CD4-positive, alpha-beta T cell treated with Interferon gamma for 1 hour (primary cell): ENCODE measurements at places on chromosomes 11 and 22.

- DNase-seq = no peak
Observed at GRCh38 chr11:70761094-70761907, 363.0 kb downstream of the CTTN start.

DNA sequence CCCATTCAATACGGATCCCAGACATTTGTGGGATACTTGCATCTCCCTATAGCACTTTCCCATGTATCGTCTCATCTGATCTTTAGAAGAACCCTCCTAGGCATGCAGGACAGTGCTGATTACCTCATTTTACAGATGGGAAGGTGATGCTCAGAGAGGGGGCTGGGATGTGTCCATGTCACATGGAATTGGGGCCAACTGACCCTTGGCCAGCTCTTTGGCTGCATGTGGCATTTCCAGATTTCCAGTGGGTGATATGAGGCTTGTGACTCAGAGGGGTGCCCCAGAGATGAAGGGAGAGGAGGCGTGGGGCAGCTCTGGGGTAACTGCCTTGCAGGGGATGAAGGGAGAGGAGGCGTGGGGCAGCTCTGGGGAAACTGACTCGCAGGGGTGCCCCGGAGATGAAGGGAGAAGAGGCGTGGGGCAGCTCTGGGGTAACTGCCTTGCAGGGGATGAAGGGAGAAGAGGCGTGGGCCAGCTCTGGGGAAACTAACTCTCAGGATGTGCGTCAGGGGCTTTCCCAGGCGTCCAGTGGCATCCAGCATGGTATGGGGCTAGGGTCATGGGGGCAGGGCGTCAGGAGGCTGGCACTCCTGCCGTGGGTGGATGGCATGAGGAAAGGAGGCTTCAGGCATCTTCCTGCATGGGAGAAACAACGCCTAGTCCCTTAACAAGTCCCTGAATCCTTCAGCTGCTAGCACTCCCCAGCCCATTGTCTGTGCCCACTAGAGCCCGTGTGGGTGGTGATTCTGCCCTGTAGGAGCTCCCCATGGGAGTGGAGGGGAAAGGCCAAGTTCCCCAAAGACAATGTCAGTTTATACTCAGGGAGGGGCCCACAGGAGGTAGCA lies 11.9 kb upstream of the CERK start:
- DNase-seq = no peak

DNA sequence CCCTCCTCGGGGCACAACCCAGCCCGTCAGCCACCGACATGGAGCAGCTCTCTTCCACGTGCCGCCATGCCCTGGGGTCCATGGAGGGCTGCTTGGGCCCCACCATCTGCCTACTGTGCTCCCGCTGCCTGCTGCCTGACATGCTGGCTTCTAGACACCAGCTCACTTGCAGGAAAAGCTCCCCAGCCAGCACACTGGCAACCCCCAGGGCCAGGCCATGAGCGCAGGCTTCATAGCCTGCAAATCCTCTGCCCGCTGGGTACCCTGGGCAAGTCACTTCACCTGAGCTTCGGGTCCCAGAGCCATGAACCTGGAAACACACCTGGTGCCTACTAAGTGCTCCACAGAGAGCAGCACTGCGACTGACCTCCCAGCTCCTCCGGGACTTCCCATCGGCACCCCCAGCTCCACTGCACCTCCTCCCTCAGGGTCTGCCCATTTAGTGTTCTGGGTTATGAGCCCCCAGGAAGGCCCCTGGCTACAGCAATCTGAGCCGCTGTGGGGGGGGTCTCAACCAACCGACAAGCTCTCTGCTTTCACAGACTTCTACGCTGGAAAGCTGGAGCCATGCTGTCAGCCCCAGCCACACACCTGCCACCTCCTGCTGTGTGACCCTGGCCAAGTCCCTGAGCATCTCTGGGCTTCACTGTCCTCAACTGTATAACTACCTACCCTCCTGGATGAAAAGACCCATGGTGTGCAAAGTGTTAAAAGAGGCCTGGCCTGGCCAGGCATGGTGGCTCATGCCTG lies 139.2 kb downstream of the CRYBB2 start:
- no peak for DNase-seq

DNA sequence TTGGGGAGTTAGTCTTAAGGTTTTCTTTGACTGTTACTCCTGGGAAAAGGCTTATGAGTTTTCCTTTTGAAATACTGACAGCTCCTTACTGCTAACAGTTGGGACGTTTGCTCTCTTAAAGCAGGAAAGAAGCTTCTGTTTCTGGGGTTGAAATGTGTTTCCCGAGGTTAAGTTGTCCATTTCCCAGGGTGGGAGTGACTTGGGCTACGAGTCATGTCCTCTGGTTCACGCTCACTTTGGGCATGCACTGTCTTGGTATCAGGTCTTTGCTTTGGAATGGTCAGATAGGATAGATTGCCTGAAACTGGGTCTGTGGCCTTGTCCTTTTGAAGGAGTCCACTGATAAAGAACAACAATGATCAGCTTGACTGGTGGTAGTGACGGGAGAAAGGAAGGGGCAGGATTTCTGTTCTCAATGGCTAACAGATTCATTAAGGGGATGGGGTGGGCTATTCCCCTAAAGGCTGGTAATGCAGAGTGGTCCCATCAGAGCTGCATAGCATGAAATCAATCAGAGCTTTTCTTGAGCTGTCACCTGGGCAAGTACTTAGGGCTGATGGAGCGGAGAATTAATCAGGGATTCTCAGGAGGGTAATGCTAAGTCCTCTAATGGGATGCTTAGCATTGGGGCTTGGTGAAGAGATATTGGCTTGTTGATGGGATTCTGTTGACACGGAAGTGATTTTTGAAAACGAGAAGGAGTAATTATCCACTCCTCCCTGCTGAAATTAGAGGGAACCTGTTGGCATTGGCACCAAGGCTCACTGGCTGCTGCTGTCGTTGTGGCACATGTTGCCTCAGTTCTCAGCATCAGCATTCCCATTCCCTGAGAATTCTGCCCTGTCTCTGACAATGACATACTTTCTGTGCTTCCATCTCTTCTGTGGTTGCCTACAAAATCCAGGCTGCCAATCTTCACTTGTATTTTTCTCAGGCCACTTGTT lies 81.6 kb downstream of the TEAD1 start:
- DNase-seq = no peak

GRCh38 chr11:34425867-34426266 lies 12.9 kb upstream of the CAT start:
- DNase-seq = no peak

DNA sequence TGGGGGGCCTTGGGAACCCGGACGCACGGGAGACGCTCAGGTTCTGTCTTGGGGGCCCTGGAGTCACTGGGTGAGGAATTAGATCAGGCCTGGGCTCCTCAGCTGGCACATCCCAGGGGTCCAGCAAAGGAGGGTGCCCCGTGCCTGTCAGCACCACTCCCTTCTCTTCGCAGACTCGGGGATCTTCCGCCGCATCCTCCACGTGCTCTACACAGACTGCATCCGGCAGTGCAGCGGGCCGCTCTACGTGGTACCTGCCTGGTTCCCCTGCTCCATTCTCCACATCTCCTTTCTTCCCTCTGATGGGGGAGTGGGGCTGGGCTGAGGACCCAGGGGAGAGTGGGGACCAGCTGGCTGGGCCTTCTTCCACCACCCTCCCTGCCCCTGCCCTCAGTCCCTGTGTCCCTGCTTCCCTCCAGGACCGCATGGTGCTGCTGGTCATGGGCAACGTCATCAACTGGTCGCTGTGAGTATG lies 6.7 kb upstream of the TAGLN start:
- DNase-seq = no peak

GRCh38 chr11:101269990-101270660 lies 140.5 kb upstream of the PGR start:
- DNase-seq = no peak

DNA sequence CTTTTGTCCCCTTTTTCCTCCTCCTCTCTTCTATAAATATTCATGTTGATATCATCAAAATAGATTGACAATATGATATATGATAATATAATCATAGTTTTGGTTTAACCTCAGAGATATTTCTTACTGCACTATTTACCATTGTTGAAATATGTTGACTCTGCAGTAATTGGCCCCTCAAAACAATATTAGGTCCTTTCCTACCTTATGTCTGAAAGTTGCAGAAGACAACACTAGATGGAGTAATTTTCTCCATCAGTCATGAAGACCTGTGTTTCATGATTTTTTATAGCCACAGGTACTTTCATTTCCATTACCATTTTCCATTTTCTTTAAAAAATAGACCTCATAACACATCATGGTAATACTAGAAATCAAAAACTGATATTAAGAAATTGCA lies 284.4 kb downstream of the LUZP2 start:
- no peak for DNase-seq

GRCh38 chr22:17929909-17930308 lies 94.5 kb downstream of the MICAL3 start:
- DNase-seq = no peak

GRCh38 chr11:6889835-6890234 lies 2.5 kb downstream of the OR2D2 start:
- no peak for DNase-seq

GRCh38 chr11:106231591-106231990 lies 154.1 kb downstream of the AASDHPPT start:
- no peak for DNase-seq

DNA sequence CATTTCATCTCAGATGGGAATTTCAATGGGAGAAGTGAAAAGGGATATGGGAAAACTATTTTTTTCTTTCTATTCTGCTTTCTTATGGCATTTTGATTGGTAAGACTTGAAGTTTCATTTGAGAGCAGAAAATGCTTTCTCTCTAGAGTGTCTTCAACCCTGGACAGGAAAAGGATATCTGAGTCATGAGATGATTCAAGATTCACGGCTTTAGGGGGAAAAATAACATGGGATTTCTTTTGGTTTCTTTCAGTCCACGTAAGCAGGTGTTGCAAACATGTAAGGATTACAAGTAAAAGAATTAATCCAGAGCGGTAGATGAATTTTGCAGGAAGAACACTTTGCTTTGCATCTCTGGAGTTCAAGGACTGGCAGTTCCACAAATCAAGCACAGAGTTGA lies 1001.0 kb upstream of the TENM4 start:
- DNase-seq = no peak

DNA sequence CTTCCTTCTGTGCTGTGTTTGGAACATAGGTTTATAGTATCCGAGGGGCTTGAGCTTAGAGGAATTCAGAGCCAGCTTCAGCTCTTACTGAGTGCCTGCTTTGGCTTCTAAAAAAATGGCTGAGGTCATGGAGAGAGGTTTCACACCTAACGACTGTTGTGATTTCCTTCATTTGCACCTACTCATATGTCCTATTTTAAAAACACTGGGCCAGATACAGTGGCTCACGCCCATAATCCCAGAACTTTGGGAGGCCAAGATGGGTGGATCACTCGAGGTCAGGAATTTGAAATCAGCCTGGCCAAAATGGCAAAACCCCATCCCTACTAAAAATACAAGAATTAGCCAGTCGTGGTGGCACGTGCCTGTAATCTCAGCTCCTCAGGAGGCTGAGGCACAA lies 38.3 kb upstream of the SYT13 start:
- DNase-seq = no peak

- DNase-seq = no peak
Observed at GRCh38 chr22:20257212-20258020, 10.7 kb downstream of the RTN4R start.

GRCh38 chr11:64015935-64016845 lies 19.5 kb upstream of the FLRT1 start:
- DNase-seq = no peak

DNA sequence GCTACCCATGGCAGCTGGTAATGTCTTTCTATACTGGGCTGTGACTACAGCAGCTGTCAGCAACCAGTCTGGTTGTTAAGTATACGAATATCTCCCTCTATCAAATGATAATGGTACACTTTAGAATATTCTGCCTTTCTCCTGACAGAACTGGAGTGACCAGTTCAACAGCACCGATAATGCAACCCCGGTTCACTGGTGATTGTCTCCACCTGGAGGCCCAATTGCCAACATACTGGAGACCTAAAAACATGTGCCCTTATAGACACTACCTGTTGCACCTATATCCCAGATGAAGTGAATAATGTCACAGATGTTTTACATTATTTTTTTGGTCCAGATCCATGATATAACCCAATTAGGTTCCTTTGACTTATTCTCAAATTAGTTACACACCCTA lies 21.1 kb downstream of the OR5P2 start:
- no peak for DNase-seq

DNA sequence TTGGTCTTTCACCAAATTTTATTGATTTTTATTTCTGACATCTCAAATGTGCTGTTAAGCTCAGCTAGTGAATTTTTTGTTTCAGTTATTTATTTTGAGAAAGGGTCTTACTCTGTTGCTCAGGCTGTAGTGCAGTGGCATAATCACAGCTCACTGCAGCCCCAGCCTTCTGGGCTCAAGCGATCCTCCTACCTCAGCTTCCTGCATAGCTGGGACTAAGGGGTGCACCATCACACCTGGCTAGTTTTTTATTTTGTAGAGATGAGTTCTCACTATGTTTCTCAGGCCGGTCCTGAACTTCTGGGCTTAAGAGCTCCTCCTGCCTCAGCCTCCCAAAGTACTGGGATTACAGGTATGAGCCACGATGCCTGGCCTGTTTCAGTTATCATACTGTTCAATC lies 282.0 kb downstream of the SBF2 start:
- DNase-seq = no peak

DNA sequence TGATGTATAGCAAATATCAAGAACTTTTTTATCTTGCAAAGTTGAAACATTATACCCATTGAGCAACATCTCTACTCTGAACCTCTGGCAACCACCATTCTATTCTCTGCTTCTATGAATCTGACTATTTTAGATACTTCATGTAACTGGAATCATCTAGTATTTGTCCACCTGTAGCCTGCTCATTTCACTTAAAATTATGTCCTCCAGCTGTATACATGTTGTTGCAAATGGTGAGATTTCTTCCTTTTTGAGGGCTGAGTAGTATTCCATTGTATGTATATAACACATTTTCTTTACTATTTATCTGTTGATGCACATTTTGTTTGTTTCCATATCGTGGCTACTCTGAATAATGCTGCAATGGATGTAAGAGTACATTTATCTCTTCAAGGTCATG lies 476.3 kb upstream of the LRRC4C start:
- no peak for DNase-seq

GRCh38 chr11:2748814-2749554 lies 49.2 kb upstream of the KCNQ1OT1 start:
- DNase-seq = no peak

DNA sequence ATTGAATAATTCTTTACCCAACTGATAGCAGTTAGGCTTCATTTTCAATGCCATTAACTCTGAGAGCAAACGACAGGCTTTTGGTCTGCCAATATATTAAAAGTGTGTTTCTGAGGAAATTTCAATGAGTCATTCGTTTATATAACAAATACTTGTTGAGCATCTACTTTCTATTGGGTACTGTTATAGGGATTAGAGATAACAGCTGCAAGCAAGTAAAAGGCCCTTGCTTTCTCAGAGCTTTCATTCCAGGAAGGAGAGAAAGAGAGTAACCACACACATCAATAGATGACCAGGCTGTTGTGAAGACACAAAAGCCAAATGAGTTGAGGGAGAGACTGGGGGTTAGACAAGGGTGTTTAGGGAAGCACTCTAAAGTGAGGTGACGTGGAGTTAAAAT lies 35.7 kb downstream of the CD44 start:
- DNase-seq = no peak
